Eye (tissue), 1 donor: ENCODE measurements at places on chromosomes 6 and 20.
A peak's percentile ranks its signal among the peaks of the same experiment; 100 is the strongest.

DNA sequence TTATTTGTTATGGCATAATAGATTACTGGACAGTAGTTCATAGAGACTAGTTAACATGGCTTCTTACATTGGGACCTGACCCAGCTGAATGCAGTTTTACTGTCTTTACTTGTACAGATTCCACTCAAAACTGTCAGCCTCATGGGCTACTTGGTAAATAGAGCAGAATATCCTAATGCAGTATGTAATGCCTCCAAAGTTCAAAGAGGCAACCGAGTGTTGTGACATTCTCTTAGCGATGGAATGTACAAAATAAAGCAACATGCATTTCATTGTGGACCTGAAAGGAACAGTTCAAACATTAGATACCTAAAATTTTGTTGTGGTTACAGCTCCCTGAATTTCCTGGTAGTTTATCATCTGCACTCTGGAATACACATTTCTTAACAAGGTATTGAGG lies 29.1 kb upstream of the RGS17 start:
- DNase-seq = no peak

GRCh38 chr6:19538096-19538495 lies 299.1 kb upstream of the ID4 start:
- peak; percentile 14 for DNase-seq

GRCh38 chr20:23094213-23094896 lies 8.2 kb upstream of the CD93 start:
- DNase-seq = no peak

DNA sequence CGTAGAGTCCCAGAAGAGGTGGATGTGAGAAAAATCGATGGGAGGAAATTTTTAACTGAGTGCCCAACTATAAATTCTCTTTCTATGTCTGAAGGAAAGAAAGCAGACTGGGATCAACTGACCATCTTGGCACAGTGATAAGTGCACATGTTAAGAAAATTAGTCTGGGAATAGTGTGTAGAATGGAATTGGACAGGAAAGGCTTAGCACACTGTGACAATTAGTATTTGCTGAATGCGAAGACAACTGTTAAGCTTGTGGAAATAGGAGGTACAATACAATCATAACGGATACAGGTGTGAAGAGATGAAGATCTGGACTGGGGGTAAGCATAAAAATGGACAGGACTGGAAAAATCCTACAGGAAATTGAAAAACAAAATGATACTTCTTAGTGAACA lies 114.3 kb downstream of the FAM50B start:
- no peak for DNase-seq

- DNase-seq = no peak
Observed at GRCh38 chr6:40520084-40520483, 67.1 kb downstream of the LRFN2 start.

DNA sequence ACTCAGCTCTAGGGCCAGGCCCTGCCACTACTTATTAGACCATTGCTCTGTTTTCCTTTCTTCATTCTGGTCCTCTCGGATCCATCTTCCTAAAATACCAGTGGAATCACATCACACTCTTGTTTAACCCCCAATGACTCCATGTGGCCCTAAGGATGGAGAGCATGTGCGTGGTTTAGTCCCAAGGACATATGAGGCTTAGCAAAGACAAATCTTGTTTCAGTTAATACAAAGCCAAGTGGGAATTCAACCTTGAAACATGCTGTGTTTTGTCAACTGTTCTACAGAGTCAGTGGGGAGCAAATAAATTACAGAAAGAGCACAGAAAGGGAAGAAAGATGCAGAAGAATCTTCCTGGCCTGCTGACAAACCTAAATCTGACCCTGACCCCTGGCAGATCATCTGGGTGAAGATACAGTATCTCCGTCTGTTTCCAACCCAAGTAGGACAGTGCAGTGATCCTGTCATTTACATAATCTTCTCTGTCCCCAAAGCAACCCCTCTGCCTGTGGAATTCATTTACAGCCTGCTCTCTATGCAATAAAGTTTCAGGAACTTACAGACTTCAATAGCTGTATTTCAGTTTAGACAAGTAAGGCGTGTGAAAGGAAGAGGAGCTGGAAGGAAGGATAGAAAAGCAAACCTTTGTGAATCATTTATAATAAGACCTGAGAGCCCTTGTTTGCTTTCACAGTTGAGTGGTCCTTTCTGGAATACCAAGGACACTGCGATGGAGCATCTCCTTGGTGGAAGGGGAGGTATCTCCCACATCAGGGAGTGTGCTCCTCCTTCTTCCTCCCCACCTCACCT lies 144.0 kb downstream of the THBS2 start:
- DNase-seq = no peak

GRCh38 chr6:33683051-33683571 lies 28.4 kb downstream of the UQCC2 start:
- no peak for DNase-seq

- no peak for DNase-seq
Observed at GRCh38 chr6:91240878-91241603, 654.2 kb upstream of the MAP3K7 start.

DNA sequence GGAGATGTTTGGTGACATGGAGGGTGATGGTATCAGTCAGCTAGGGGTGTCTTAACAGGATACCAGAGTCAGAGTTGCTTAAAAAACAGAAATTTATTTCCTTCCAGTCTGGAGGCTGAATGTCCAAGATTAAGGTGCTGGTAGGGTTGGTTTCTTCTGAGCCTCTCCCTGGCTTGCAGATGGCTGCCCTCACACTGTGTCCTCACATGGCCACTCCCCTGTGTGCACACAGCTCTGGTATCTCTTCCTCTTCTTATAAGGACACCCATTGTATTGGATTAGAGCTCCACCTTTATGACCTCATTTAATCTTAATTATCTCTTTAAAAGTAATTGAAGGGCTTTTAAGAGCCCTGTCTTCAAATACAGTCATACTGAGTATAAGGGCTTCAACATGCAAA lies 431.8 kb upstream of the MMS22L start:
- no peak for DNase-seq

DNA sequence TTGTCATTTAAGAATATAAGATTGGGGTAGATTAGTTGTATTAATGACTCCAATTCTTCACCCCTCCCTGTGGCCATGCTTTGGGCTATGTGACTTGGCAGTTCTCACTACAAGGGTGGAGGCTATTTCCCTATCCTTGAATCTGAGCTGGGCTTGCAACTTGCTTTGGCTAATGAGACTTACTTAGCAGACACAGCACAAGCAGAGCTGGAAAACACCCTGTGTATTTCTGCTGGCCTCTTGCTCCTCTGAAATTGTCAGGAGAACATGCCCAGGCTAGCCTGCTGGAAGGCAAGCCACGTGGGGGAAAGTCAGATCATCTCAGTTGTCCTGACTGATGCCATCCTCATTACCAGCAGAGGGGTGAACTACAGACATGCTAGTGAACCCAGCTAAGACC lies 126.5 kb upstream of the HDGFL1 start:
- no peak for DNase-seq

GRCh38 chr6:154696661-154697060 lies 36.6 kb upstream of the SCAF8 start:
- no peak for DNase-seq

- DNase-seq = no peak
Observed at GRCh38 chr20:59221049-59221706, 57.6 kb downstream of the ZNF831 start.
